ENCODE measurements at places on chromosomes 3 and 15. TPM values are rescaled to one million over a fixed set of nuclear protein-coding genes. Genes with fewer than 3 reads are reported as not detected.

Gene GOLGA6L7
- polyA plus RNA-seq = 0.18 TPM

- H3K27ac ChIP-seq = no peak overlapping the region
- DNase-seq = no peak
- H3K4me3 ChIP-seq = no peak overlapping the region
- H3K36me3 ChIP-seq = no peaks in the 10 kb centered on the region
- no peaks in the 10 kb centered on the region for H3K27me3 ChIP-seq
- H3K4me1 ChIP-seq = no peaks in the 10 kb centered on the region
These were observed 99.4 kb downstream of the SH3GL3 start for GRCh38 chr15:83546512-83546888.

DNA sequence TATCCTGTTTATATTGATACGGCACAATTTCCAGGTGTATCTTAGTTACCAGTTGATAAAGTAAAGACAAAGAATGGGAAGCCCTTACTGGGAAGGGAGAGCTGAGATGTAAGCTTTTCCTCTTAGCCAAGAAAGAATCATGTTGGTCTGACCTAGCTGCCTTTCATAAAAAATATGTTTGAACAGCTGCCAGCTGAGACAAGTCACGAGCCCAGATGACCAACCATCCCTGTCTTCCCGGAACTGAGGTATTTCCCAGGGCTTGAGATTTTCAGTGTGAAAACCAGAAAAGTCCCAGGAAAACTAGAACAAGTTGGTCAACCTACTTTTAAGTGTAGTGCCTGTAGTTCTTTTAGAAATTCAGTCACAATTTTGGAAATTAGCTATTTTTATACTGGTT lies 3.6 kb upstream of the MYH15 start:
- no peaks in the 10 kb centered on the region for H3K4me1 ChIP-seq
- DNase-seq = no peak
- H3K27ac ChIP-seq = no peak overlapping the region
- no peaks in the 10 kb centered on the region for H3K36me3 ChIP-seq

GRCh38 chr15:65363306-65363705 lies 14.5 kb downstream of the IGDCC3 start:
- no peak overlapping the region for H3K4me3 ChIP-seq
- no peaks in the 10 kb centered on the region for H3K36me3 ChIP-seq
- no peaks in the 10 kb centered on the region for H3K27me3 ChIP-seq
- no peak for DNase-seq
- no peaks in the 10 kb centered on the region for H3K4me1 ChIP-seq

- peak; percentile 52 for DNase-seq
- H3K27me3 ChIP-seq = no peaks in the 10 kb centered on the region
- H3K27ac ChIP-seq = peak overlapping the region; percentile 56
- H3K4me3 ChIP-seq = no peak overlapping the region
These were observed 19.0 kb upstream of the TRAK1 start for GRCh38 chr3:42071904-42072812.

DNA sequence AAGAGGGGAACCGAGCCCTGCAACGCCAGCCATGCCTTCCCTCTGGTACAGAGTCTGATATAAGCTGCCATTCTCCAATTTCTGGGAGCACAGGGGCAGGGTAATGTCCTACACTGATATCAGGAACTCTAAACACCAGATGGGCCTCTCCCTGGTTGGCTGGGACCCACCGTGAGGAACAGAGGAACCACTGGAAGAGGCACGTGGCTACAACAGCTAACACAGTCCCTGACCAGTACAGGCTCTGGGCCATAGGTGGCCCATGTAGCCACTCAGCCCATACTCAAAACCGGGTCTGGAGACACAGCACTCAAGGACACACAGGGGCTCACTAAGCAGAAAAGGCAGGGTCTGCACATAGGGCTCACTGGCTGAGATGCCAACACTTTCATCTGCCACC lies 13.9 kb downstream of the NUP210 start:
- no peak overlapping the region for H3K4me3 ChIP-seq
- H3K4me1 ChIP-seq = no peaks in the 10 kb centered on the region
- no peak for DNase-seq
- no peaks in the 10 kb centered on the region for H3K36me3 ChIP-seq
- H3K27me3 ChIP-seq = no peaks in the 10 kb centered on the region

DNA sequence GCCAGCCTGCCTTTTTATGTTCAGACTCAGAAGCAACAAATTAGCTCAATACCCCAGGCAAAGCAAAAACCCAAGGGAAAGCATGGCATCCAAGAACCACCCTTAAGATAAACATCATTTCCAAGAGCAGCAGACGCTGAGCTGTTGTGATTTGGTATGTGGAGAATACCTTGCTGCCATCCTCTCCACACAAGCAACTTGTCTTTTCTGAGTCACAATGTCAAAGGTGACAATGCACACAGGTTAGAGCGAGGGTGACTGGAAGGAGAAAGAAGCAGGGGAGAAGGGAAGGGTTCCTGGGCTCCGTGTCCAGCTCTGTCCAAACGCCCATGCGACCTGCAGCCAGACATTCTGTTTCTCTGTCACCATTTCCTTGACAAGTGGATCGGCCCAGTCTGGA lies 6.0 kb downstream of the PCSK6 start:
- peaks cover 10% of the 10 kb centered on the region for H3K27me3 ChIP-seq
- H3K36me3 ChIP-seq = no peaks in the 10 kb centered on the region
- no peak for DNase-seq
- no peak overlapping the region for H3K4me3 ChIP-seq

DNA sequence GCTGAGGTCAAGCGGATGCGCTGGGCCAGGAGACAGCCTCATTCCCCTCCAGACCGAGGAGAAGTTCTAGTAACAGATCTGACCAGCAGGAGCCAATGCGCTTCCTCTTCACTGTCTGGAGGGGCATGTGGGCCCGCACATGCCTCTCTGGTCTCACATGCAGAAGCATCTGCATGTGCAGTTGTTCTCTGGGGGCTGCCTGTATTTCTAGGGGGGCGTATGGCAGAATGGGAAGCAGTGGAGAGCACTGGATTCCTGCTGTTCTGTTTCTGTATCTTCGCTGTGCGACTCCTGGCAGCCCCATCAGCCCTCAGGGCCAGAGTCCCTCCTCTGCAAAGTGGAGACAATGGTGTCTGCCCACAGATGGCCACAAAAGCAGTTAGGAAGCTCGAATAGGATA lies 170.4 kb upstream of the IQSEC1 start:
- H3K36me3 ChIP-seq = no peaks in the 10 kb centered on the region
- peaks cover 4% of the 10 kb centered on the region for H3K27me3 ChIP-seq

DNA sequence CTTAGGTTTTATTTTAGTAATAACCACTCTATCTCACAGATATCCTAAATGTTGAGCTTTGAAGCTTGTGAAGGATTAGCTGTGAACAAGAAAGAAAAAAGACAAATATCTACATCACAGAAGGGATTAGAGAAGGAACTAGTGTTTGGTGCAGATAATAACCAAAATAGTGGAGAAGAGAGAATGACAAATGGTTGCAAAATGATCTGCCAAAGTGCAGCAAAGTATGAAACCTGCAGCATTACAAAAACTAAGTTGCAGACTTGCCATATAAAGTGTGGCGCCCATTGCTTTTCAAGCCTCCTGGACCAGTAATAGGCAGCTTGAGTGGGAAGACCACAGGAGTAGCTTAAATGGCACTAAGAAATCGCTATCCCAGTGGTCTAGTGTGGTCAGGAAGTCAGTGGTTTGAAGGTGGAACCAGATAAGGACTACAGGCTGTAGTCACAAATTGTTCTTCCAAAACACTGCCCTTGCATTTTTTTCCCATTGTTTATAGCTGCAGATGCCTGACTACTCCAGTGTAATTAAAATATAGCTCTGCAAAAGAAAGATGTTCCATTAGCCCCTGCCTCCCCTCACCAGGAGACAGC lies 20.7 kb downstream of the TPM1 start:
- no peak overlapping the region for H3K4me3 ChIP-seq
- no peak for DNase-seq
- peaks cover 4% of the 10 kb centered on the region for H3K4me1 ChIP-seq
- H3K27me3 ChIP-seq = no peaks in the 10 kb centered on the region
- peaks cover 82% of the 10 kb centered on the region for H3K36me3 ChIP-seq

DNA sequence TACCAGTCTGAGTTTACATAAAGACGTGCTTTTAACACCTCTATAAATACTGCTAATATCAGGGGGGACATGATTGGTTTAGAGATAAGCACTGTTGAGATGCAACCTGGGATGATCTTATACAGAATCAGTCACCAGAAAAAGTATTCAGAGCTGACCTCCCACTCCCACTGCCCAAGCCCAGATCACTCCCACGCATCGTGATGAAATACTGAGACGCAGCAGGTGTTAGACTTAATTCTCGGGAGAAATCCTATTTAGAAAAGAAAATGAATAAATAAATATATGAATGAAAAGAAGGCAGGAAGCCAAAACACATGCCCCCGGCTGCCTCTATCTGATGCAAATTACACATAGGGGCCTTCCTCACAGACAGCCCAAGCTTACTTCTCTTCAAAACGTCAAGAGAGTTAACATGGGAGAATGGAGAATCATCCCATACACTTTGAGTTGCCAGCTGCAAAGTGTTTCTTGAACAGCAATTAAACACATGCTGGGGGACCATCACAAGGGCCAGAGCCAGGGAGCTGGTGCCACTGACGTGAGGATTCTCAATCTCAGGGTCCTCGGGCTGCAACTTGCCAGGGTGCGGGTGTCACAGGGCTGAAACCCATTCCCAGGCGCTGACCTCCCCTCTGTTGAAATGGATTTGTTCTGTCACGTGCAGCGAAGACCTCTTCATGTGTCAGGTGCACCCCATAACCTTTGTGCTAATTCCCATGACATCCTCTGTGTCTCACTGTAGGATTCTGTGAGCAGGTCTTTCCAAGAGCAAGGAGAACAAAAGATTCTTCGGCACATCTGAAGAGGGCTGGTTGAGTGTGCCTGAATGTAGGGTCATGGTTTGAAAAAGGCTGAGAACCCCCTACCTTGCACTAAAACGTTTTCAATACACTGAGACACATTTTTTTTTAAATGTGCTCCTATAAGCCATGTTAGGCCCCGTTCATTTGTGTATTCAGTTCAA lies 764.2 kb upstream of the ARRDC4 start:
- no peak for DNase-seq
- no peak overlapping the region for H3K4me3 ChIP-seq
- H3K36me3 ChIP-seq = no peaks in the 10 kb centered on the region
- no peak overlapping the region for H3K27ac ChIP-seq

GRCh38 chr15:48190932-48191573 lies 412 bp upstream of the CTXN2 start:
- peaks cover 12% of the 10 kb centered on the region for H3K27me3 ChIP-seq
- no peaks in the 10 kb centered on the region for H3K4me1 ChIP-seq
- peak overlapping the region; percentile 20 for H3K27ac ChIP-seq
- no peaks in the 10 kb centered on the region for H3K36me3 ChIP-seq
- peak; percentile 56 for DNase-seq

DNA sequence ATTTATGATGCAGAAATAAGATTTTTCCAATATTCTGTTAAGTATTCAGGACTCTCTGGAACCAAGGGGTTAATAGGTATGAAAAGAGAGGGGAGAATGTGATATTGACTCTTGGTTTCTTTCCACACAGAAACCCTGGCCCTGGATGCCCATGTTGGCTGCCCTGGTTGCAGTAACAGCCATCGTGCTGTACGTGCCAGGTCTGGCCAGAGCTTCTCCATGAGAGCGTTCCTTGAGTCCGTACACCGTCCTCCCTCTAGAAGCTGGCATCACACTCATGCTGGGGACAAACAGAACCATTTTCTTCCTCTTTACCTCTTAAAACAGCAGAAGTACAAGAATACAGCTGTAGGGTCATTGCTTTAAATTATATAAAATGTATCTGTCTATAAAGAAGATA lies 81.1 kb upstream of the FLNB start:
- H3K4me3 ChIP-seq = no peak overlapping the region
- no peaks in the 10 kb centered on the region for H3K27me3 ChIP-seq
- H3K4me1 ChIP-seq = no peaks in the 10 kb centered on the region

DNA sequence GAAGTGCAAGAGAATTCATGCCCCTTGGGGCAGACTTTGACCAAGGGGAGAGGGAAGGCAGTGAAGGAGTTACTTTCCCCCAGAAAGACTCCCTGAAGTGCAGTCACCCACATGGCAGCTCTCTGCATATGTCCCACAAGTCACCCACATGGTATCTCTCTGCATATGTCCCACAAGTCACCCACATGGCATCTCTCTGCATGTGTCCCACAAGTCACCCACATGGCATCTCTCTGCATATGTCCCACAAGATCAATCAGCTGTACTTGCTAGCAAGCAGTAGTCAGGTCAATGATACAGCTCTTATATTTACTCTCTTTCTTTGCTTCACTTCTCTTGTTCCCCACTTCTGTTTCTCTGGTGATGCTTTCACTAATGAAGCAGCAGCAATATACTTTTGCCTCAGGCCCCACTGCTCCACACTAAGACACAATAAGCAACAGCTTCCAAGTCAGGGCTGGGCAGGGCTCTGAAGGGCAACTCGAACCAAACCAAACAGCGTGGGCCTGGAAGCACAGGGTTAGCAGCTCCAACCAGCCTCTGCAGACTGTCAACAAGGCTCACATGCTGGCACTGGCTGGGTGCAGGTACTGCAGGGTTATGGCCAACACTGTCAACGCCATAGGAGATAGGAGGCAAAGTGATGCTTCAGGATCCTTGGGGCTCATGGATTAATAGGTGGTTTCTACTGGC lies 46.7 kb downstream of the THBS1 start:
- no peak for DNase-seq
- H3K27ac ChIP-seq = no peak overlapping the region
- H3K4me3 ChIP-seq = no peak overlapping the region
- H3K4me1 ChIP-seq = peaks cover 44% of the 10 kb centered on the region
- H3K27me3 ChIP-seq = no peaks in the 10 kb centered on the region

DNA sequence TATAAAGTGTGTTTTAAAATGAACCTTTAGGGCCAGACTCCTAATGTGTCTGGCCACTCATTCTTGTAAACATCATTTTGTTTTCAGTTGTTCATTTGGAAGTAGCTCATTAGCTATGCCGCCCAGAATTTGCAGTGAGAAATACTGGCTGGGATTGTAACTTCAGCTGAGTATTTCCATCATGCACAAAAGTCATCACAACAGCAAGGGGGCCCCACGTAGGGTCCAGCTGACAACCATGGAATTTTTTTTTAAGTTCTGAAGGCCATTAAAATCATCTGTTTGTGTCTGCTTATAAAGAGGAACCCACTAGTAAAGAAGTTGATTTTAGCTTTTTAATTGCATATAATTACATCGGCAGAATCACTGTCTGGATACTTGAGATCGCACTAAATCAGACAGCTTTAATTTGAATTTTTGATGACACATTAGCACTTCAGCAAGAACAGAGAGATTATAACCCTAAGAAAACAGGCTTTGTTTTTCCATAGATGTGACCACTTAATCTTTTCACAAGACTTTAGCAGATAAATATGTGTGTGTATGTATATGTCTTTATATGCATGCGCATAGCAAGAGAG lies 46.3 kb upstream of the SKOR1 start:
- H3K36me3 ChIP-seq = peaks cover 10% of the 10 kb centered on the region
- H3K4me1 ChIP-seq = no peaks in the 10 kb centered on the region
- no peak overlapping the region for H3K27ac ChIP-seq
- H3K4me3 ChIP-seq = no peak overlapping the region

DNA sequence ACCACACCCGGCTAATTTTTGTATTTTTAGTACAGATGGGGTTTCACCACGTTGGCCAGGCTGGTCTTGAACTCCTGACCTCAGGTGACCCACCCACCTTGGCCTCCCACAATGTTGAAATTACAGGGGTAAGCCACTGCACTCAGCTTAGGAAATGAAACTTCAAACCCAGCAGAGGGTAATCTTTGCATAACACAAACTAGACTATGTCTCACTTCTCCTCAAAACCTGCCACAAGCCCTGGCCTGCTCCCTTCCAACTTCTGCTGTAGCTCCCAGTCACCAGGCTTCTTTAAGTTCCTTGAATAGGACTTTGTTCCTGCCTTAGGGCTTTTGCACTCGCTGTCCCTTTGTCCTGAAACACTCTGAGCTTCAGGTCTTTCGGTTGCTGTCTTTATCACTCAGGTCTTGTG lies 39.2 kb upstream of the SEMA4B start:
- no peak overlapping the region for H3K4me3 ChIP-seq
- DNase-seq = peak; percentile 88
- no peaks in the 10 kb centered on the region for H3K27me3 ChIP-seq
- H3K27ac ChIP-seq = peak overlapping the region; percentile 44

All from large intestine (tissue), 12 donors.